ENCODE measurements at places on chromosomes 2 and 18.

DNA sequence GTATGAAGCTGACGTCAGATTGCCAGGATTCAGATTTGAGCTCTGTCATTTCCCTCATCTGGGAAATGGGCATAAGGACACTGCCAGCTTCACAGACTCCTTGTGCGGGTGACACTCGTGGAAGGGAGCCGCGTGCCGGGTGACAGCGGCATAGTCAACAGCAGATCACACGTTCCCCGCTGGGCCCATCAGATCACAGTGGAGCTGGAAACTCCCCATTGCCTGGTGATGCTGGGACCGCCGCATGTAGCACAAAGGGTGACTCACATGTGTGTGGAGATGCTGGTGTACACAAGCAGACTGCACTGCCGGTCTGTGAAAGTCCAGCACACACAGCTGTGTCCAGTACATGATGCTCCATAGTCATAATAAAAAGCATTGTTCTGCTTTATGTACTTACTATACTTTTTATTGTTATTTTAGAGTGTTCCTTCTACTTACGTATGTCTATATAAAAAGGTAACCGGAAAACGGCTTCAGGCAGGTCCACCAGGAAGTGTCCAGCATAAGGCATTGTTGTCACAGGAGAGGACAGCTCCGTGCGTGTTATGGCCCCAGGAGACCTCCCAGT lies 31.8 kb downstream of the SALL3 start:
- DNase-seq = no peak

GRCh38 chr2:10680957-10681356 lies 8.8 kb downstream of the NOL10 start:
- no peak for DNase-seq

- DNase-seq = no peak
These were observed 20.9 kb downstream of the MTERF4 start for GRCh38 chr2:241081190-241081642.

GRCh38 chr2:20457661-20458630 lies 11.1 kb downstream of the RHOB start:
- no peak for DNase-seq

- no peak for DNase-seq
These were observed 17.2 kb downstream of the PCBP1 start for GRCh38 chr2:70104231-70105111.

GRCh38 chr18:60196836-60197606 lies 175.6 kb downstream of the MC4R start:
- DNase-seq = no peak

- no peak for DNase-seq
These were observed 25.5 kb upstream of the YWHAQ start for GRCh38 chr2:9656270-9656766.

DNA sequence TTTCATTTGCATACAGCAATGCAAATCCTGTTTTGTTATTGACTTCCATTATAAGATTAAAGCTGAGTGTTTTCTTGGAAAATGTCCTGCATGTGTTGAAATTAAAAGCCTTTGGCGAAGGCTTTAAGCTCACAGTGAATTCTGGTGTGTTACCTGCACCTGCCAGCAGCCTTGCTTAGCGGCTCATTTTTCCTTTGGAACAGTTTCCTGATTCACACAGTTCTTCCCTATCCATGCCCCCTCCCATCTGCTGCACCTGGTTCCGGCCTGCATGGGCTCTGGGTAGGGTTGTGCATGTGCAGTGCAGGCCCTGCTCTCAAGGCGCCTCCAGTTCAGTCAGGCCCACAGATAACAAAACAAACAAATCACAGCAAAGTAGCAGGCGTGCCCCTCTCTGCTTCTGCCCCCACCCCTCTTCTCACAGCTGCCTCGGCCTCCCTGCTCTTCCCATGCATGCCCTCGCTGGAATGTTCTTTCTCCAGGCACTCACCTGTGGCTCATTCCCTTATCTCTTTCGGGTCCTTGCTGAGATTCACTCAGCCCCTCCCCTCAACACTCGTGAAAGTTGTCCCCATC lies 15.8 kb downstream of the MTCL1 start:
- DNase-seq = no peak

GRCh38 chr2:189218236-189218635 lies 38.7 kb upstream of the COL5A2 start:
- no peak for DNase-seq

DNA sequence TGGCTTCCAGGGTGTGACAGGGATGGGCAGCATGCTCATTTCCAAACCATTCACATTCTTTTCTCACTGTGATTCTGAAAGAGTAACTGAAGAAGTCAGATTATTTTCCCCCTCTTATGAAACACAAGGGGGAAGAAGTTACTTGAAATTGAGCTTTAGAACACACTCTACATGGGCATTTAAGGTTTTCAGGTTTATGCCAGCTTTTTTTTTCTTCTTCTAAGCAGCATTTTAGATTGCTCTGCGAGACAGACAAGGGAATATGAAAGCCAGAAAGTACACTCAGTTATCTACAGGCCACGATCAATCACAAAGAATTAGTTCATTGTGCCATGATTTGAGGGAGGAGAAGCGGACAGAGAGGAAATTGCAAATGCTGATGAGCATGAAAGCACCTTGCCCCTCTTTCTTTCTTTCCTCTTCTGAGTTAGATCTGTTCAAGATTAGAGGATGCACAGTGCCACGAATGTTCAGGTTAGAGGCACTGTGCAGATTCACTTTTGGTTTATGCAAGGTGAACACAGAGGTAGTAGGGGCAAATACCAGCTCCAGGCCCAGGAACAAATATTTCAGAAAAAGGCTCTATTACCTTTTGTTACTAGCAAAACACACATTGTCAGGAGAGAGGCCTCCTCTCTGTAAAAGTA lies 49.2 kb downstream of the CXCR4 start:
- DNase-seq = no peak

DNA sequence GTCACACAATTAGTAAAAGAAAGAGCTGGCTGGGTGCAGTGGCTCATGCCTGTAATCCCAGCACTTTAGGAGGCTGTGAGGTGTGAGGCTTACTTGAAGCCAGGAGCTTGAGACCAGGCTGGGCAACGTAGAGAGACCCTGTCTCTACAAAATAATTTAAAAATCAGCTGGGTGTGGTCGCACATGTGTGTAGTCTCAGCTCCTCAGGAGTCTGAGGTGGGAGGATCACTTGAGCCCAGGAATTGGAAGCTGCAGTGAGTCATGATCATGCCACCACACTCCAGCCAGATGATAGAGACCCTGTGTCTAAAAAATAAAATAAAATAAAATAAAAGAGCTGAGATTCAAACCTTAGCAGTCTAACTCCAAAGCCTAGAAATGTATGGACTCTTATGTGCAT lies 39.0 kb upstream of the NEDD4L start:
- no peak for DNase-seq

DNA sequence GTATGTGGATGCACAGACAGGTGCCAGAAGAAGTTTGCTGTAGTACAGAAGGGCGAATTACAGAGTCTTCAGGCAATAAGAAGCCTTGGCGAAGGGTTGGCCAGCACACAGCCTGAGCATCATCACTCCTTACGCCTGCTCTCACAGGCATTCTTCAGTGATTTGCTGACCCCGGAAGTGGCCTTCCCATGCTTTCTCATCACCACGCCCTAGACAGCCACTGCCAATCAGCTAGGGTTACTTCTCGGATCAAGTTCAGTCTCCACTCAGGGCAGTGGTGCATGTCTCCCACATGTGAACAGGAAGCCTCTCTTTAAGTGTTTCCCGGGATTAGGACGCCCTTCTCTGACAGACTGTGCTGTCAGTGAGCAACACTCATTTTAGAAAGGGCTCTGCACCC lies 81.8 kb downstream of the C1QL2 start:
- DNase-seq = no peak

- no peak for DNase-seq
These were observed 463.2 kb upstream of the CDH7 start for GRCh38 chr18:65287652-65288051.

GRCh38 chr2:188478724-188479123 lies 187.1 kb downstream of the GULP1 start:
- no peak for DNase-seq

DNA sequence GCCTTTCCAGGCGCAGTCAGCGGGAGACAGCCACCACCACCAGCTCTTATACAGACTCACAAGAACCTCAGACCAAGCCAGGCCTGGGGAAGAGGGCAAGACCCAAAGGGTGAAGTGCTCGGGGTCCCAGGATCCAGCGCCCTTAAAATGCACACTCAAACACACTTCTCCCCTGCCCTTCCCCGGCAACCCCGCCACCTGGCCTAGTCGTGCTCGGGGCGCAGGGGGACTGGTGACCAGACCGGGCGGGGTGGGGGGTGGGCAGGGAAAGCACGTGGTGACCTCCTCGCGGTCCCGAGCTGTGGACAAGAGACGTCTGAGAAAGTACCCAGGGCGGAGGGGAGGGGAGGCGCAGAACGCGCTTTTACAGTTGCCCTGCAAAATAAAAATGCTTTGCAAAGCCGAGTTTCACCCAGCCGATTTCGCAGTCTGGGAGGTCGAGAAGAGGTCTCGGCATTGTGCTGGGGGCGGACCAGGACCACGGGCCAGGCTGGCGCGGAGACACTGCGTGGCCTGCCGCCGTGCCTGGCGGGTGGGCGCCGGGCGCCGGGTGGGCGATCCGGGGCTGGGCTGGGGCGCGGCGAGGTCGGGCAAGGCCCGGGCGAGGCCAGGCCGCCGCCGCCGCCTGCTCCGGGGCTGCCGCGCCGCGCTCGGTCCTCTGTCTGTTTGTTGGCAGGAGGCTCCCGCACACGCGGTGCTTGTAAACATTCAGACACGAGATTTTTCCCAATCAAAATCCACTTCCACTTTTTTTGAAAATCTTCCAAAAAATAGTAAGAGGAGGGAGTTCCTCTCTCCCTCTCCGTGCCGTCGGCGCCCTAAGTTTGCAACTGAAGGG lies 2.0 kb downstream of the BCL11A start:
- no peak for DNase-seq

- no peak for DNase-seq
These were observed 9.2 kb upstream of the TMEM247 start for GRCh38 chr2:46470114-46470628.

GRCh38 chr2:165268754-165269153 lies 29.5 kb downstream of the SCN2A start:
- DNase-seq = no peak

GRCh38 chr2:191404568-191404991 lies 159.4 kb downstream of the MYO1B start:
- DNase-seq = no peak

DNA sequence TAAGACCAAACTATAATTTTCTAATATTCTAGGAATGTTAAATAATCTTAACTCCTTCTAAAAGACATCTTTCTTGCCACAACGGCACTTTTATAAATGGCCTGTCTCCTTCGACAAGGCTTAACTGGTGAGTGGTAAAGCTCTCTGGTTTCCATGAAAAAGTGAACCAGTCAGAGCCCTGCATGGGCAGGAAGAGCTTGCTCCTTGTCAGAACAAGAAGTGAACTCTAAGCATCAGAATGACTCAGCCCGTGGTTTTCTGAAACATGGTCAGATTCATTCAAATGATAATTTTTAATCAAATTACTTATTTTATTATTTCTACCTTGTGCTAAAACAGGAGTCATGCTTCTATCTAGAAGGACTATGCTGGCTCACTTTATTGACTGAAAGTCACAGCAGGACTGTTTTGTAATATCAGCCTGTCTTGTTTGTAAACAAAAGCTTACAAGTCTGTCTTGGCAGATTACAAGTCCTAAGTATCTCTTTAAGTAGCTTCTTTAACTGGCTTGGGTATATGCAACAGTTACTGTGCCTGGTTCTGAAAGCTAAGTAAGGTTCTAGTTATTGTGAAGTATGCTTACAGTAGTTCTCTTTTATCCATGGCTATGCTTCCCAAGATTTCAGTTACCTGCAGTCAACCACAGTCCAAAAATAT lies 245.4 kb downstream of the NAPG start:
- DNase-seq = no peak

- DNase-seq = no peak
These were observed 368.6 kb downstream of the EIPR1 start for GRCh38 chr2:3009005-3009404.

- no peak for DNase-seq
These were observed 25.3 kb downstream of the GPR55 start for GRCh38 chr2:230899786-230900185.

DNA sequence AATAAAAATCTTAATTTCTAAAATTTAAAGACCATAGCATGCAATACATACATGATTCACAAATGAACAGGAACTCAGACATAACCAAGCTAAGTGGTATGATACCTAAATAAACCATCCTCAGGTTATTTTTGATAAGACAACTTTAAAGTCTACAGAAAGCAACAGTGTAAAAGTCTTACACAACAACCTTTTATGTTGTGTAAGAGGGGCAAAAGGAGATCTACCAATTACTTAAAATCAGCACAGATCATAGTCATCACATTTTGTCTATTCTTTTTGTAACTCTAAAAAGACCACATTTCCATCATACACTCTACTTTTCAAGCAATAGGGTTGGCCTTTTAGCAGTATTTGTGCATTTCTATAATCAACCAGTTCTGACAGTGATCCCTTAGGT lies 16.3 kb downstream of the SP3 start:
- DNase-seq = no peak

DNA sequence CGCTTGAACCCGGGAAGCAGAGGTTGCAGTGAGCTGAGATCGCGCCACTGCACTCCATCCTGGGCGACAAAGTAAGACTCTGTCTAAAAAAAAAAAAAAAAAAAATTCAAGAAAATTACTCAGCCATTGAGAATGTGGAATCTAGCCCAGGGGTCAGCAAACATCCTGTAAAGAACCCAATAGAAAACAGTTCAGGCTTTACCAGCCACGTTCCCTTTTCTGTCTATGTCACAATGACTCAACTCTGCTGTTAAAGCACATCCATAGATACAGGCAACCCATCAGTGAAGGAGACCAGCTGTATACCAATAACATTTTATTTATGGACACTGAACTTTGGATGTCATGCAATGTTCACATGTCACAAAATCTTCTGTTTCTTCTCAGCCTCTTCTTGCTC lies 435.6 kb upstream of the GYPC start:
- DNase-seq = no peak

DNA sequence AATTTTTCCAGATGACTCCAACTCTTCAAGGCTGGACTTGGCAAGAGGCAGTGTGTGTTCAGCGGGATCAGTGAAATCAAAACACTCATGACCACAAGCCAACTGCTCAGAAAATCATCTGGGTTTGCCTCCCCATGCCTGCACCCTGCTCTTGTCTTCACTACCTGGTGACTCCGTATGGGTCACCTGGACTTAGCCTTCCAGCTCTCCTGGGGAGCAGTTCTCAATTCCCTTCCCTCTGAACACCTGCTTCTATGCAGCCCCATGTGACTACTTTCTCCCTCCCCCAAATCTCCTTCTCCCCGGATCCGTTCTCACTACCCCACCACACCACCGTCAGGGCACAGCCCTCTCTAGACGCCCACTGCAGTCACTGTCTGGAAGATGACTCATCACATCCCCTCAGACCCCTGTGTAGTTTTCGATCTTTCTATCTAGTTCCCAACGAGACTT lies 130.2 kb upstream of the ID2 start:
- no peak for DNase-seq

GRCh38 chr18:22423878-22424564 lies 6.3 kb upstream of the CTAGE1 start:
- DNase-seq = no peak

DNA sequence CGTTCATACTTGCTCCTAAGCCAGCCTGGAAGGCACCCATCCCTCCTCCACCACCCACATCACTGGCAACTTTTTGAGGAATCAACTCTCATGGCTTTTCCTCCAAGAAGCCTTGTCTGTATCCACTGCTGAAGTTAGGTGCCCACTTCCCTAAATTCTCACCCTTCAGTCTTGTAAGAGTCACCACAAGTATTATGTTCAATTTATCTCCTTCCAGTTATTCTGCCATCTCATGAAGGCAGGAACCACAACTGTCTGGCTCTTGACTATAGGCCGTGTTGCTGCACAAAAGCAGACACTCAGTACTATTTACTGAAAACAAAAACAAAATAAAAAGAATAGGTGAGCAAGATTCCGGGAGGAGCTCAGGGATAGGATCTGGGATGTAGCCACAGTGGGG lies 234.8 kb downstream of the CYRIA start:
- DNase-seq = no peak
